Lung microvascular endothelial cell (primary cell): ENCODE measurements at places on chromosomes 5 and 9. TPM values are rescaled to one million over a fixed set of nuclear protein-coding genes. Genes with fewer than 3 reads are reported as not detected.

The PCDHGA6 gene
- 1.7 and 2.4 TPM in 2 replicates for total RNA-seq

The CCNI2 gene
- total RNA-seq, result under 0.01 TPM in 1 of 2 replicates, not detected in the other

The CDH6 gene
- under 0.01 TPM in 1 of 2 replicates, not detected in the other for total RNA-seq

The DENND1A gene
- 6.3 and 6.9 TPM in 2 replicates for total RNA-seq

The SPATA31C1 gene
- not detected in 2 replicates for total RNA-seq

The AGGF1 gene
- 12.6 and 18.7 TPM in 2 replicates for total RNA-seq

The LHX6 gene
- 0.40 and 1.7 TPM in 2 replicates for total RNA-seq

The GNA14 gene
- 12.6 and 70.2 TPM in 2 replicates for total RNA-seq

The IDNK gene
- 3.0 and 4.8 TPM in 2 replicates for total RNA-seq

The GRM6 gene
- not detected in 2 replicates for total RNA-seq

The TYRP1 gene
- total RNA-seq, result 2.0 and 2.2 TPM in 2 replicates

The KIF24 gene
- total RNA-seq, result 0.40 and 1.1 TPM in 2 replicates

The GPR151 gene
- total RNA-seq, result not detected in 2 replicates

The F12 gene
- 0.40 and 0.44 TPM in 2 replicates for total RNA-seq

The C5orf52 gene
- total RNA-seq, result not detected in 2 replicates

The THBS4 gene
- total RNA-seq, result 0.20 TPM in 1 of 2 replicates, not detected in the other

The TXNDC8 gene
- total RNA-seq, result not detected in 2 replicates

The PRSS3 gene
- 2.0 and 18.5 TPM in 2 replicates for total RNA-seq

The WNT8A gene
- total RNA-seq, result not detected in 2 replicates

The C1QTNF2 gene
- under 0.01 and 0.20 TPM in 2 replicates for total RNA-seq

The FANCG gene
- total RNA-seq, result 9.7 and 13.3 TPM in 2 replicates

The SLC1A1 gene
- total RNA-seq, result 3.3 and 5.6 TPM in 2 replicates

The SH2D3C gene
- total RNA-seq, result 56.2 and 72.6 TPM in 2 replicates

The LSM11 gene
- total RNA-seq, result 5.0 and 5.4 TPM in 2 replicates

The SLC31A1 gene
- total RNA-seq, result 12.4 and 13.7 TPM in 2 replicates

The SIT1 gene
- not detected in 2 replicates for total RNA-seq

The TAF11L2 gene
- not detected in 2 replicates for total RNA-seq

The SLC6A3 gene
- total RNA-seq, result not detected in 2 replicates

The SLC4A9 gene
- under 0.01 TPM in 1 of 2 replicates, not detected in the other for total RNA-seq

The CDKN2B-AS1 gene
- 0.60 and 1.5 TPM in 2 replicates for total RNA-seq

The CYSRT1 gene
- under 0.01 and 0.20 TPM in 2 replicates for total RNA-seq

The KIAA1958 gene
- 0.65 and 1.6 TPM in 2 replicates for total RNA-seq

The ORM1 gene
- not detected in 2 replicates for total RNA-seq

The PCDHB15 gene
- 0.44 and 1.4 TPM in 2 replicates for total RNA-seq

The APBA1 gene
- 6.2 and 9.4 TPM in 2 replicates for total RNA-seq

The PGGT1B gene
- total RNA-seq, result 10.2 and 14.3 TPM in 2 replicates

The SH3PXD2B gene
- total RNA-seq, result 13.5 and 15.3 TPM in 2 replicates

The CENPK gene
- 6.3 and 10.5 TPM in 2 replicates for total RNA-seq
